ENCODE measurements at places on chromosomes 7 and 10.
A peak's percentile ranks its signal among the peaks of the same experiment; 100 is the strongest.

DNA sequence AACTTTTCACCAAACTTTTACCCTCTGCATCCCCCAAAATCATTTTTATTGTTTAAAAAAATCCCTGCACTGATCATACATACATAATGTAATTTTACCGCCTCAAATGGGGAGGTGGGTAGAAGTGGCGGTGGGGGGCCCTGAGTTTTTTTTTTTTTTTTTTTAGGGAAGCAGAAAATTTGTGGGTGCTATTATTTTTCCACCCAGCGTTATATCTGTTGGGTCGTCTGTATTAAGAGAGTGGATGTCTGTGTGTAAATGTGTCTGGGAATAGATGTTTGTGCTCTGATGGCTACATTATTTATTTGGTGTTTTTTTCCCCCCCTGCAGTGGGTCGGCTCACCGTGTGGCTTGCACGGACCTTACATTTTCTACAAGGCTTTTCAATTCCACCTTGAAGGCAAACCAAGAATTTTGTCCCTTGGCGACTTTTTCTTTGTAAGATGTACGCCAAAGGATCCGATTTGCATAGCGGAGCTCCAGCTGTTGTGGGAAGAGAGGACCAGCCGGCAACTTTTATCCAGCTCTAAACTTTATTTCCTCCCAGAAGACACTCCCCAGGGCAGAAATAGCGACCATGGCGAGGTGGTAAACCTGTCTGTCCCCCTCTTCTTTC lies 438 bp downstream of the ARID5B start:
- DNase-seq: no peak

DNA sequence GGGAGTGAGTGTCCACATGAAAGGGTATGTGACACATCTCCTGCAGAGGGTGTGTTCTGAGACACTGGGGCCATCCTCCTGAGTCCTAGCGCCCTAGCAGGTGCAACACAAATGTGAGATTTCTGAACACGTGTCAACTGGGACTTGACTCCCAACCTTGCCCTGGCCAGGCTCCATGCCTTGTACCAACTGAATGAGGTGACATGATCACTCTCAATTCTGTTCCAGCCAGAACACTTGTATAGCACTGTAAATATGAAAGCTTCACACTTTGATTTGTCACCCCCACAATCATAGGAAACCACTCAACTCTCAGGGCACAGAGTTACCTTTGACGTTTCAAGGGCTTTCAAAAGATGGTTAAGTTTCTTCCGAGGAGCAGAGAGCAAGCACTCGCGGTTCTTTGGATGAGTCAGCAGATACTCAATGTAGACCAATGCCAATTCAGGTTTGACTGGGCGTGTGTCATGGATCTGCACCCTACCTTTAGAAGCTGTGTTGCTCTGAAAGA lies 48.6 kb downstream of the NCAPG2 start:
- no peak for DNase-seq

GRCh38 chr7:99784007-99784406 lies at the start of gene CYP3A4:
Gene CYP3A4, minus strand, starts transcription at chr7:99784184. Its CDS starts 103 bp downstream, at chr7:99784081.
- DNase-seq: no peak

GRCh38 chr7:132123773-132124172 lies 452.5 kb downstream of the PLXNA4 start:
- peak; percentile 39 for DNase-seq

- DNase-seq: no peak
These were observed 37.8 kb upstream of the GARS1 start for GRCh38 chr7:30556840-30557239.

DNA sequence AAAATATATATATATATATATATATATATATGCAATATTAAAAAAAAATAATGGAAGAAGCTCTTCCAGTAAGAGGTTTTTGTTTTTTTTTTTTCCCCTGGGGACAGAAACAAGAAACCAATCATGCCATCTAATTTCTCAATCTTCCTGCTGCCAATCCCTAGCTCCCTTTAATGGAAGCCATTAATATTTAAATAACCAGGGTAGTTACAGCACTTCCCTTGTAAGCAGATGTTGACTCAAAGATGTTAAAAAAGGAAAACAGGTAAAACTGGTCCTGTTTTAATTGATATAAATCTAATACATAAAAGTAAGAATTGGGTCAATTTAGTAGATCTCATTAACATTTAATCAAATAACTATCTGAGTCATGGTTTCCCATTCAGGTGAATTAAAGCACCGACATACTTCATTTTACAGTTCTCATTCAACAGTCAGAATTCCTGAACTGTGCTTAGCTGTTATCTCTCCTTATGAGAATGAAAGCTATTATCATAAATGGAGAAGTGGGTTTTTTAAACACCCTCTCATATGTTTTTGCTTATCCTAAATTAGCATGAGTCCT lies 22.6 kb downstream of the CPVL start:
- DNase-seq: no peak

DNA sequence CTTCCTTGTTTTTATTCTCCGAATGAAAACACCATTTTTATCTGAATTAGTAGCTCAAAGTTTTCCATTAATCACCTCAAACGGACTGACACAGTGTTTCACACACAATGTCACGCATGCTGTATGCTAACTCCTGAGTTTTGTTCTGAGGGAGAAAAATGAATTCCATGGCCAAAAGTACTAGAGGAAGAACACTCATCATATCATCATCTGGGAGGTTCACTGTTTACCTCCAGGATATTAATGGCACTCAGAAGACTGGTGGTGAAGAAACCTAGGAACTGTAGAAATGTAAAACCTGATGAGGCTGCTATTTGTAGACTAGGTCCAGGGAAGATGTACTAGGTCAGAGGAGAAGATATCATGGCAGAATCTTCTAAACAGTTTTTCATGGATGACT lies 395.6 kb upstream of the ETV1 start:
- DNase-seq: no peak

DNA sequence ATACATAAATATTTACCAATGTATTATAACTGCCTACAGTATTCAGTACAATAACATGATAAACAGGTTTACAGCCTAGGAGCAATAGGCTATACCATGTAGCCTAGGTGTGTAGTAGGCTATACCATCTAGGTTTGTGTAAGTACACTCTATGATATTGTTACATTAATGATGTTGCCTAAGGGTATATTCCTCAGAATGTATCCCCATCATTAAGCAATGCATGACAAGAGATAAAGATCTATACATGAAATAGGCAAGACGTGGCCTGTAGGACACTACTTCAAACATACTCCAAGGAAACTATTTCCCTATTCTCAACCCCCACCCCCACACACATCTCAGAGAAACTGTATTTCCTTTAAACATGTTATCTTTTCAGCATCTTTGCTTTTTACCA lies 15.3 kb upstream of the ADAM22 start:
- no peak for DNase-seq

GRCh38 chr7:36439624-36440023 lies 50.0 kb downstream of the ANLN start:
- DNase-seq: no peak

- DNase-seq: no peak
These were observed 94.5 kb upstream of the AGK start for GRCh38 chr7:141456711-141457110.

GRCh38 chr7:85261336-85261735 lies 74.5 kb upstream of the SEMA3D start:
- no peak for DNase-seq

DNA sequence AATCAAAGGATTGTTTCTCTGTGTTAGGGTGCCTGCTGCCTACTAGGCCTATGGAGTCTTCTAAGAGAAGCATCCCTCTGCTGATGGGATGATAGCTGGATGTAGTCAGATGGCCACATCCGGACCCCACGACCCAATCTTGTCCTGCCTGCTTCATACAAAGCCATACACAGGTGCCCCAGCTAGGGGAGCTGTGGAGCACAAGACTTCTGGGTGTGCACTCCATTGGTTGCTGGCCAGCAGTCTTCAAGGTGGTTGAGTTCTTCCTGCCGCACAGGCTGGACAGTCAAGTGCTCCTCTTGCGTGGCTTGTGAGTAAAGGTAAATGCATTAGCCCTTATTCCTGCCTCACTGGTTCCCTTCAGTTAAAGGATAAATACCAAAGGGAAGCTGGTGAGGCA lies 120.2 kb downstream of the TEX36 start:
- no peak for DNase-seq

GRCh38 chr10:18582803-18583202 lies 68.6 kb downstream of the NSUN6 start:
- no peak for DNase-seq

GRCh38 chr7:37504801-37505200 lies 56.1 kb upstream of the ELMO1 start:
- no peak for DNase-seq

DNA sequence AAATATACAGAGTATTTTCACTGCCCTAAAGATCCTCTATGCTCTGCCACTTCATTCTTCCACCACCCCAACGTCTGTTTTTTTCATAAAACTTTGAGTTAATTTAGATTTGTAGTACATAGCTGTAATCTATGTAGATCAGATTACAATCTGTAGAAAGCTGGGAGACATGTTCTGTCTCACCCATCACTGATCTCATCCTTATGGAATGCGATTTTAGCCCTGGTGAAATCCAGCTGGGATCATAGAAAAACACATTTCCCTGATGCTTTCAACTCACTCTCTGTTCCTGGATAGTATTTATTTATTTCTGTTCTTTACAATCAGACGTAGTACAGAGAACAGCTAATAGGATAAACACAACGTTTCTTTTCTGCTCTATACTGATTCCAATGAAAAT lies 521.0 kb downstream of the KIF20B start:
- no peak for DNase-seq

DNA sequence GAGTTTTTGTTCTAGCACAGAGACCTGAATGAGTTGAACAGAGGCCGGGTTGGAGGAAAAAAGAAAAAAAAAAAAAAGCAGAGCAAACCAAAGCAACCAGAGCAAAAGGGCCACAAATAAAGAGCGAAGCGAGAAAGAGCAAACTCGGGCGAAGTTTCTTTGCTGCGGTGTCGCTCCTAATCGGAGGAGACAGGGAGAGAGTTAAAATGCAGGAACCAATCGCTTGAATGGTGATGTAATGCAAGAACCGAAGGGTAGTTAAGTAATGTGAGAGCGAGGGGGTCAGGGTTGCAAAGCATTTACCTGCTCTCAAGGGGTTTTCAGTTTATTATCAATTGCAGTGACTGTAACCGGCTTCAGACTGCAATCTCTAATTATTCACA lies 271.7 kb downstream of the TRIL start:
- no peak for DNase-seq

GRCh38 chr7:5451391-5451790 lies 27.8 kb upstream of the TNRC18 start:
- DNase-seq: no peak
